Naive B cell (primary cell): ENCODE measurements at places on chromosomes 1 and 21. TPM values are rescaled to one million over a fixed set of nuclear protein-coding genes. Genes with fewer than 3 reads are reported as not detected.

DNA sequence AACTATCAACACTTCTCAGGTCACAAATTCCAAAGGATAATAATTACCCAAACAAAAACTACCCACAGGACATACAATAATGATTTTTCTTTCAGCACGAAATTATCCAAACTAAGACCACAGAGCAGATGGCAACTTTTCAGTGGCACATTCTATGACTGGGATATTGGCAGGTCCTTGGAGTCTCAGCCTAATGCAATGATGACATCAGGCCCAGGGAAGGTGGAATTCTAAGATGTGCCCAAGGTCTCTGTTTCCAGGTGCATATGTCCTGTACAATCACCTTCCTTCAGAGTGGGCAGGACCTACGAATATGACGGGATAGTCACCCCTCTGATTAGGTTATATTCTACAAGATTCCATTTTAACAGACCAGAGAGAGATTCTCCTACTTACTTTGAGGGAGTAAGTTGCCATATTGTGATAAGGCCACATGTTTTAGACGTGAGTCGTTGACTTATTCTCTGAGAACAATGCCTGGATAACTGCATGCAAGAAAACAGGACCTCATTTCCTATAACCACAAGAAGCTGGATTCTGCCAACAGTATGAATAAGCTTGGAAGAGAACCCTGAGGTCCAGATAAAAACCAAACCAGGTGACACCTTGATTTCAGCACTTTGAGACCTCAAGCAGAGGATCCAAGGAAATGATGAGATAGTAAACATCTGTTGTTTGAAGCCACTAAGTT is 69.9 kb downstream of the ZC3H11B start:
- no peaks in the 10 kb centered on the region for H3K27me3 ChIP-seq
- no peak for DNase-seq
- H3K4me1 ChIP-seq, result no peaks in the 10 kb centered on the region
- no peak overlapping the region for H3K27ac ChIP-seq
- H3K4me3 ChIP-seq, result no peak overlapping the region

- H3K36me3 ChIP-seq, result peaks cover 8% of the 10 kb centered on the region
- H3K4me1 ChIP-seq, result peaks cover 10% of the 10 kb centered on the region
- no peak overlapping the region for H3K4me3 ChIP-seq
- no peak overlapping the region for H3K27ac ChIP-seq
Measured at GRCh38 chr1:200226969-200227303, 182.9 kb downstream of the ZNF281 start.

- no peaks in the 10 kb centered on the region for H3K27me3 ChIP-seq
- DNase-seq, result no peak
- peaks cover 22% of the 10 kb centered on the region for H3K4me1 ChIP-seq
- no peak overlapping the region for H3K4me3 ChIP-seq
Measured at GRCh38 chr1:153912349-153912748, 10.4 kb downstream of the GATAD2B start.

GRCh38 chr21:36647279-36648093 is 51.4 kb upstream of the SIM2 start:
- H3K27me3 ChIP-seq, result peaks cover 23% of the 10 kb centered on the region
- no peak overlapping the region for H3K4me3 ChIP-seq
- no peak overlapping the region for H3K27ac ChIP-seq
- H3K36me3 ChIP-seq, result no peaks in the 10 kb centered on the region
- H3K4me1 ChIP-seq, result no peaks in the 10 kb centered on the region

DNA sequence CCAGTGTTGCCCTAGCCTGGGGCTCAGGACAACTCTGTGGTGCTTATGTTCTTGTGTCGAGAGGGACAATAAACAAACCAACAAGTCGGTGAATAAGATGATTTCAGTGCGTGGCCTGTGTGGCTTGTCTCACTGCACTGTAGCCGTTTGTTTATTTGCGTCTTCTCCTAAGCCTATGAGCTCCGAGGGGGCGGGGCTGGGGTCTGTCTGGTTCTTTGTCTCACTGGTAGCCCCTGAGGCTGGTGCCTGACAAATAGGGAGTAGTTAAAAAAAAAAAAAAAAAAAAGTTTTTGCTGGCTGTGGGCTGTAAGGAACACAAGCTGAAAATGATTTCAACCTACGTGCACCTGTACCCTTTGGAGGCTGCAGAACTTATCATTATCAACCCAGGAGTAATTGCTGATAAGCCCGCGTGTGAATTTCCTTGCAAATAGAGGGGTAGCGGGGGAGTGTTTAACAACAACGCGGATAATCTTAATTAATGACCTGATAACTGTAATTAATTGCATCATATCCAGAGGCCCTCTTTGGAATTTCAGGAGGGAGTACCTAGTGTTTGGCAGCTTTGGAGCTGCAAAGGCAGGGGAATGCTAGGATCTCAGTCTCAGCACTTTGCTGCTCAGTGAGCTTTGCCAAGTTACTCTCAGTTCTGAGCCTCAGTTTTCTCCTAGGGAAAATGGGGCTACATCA is 925 bp upstream of the ARHGEF10L start:
- H3K4me3 ChIP-seq, result no peak overlapping the region
- no peak for DNase-seq
- peaks cover 64% of the 10 kb centered on the region for H3K27me3 ChIP-seq
- no peaks in the 10 kb centered on the region for H3K36me3 ChIP-seq
- H3K4me1 ChIP-seq, result peaks cover 24% of the 10 kb centered on the region
- no peak overlapping the region for H3K27ac ChIP-seq

DNA sequence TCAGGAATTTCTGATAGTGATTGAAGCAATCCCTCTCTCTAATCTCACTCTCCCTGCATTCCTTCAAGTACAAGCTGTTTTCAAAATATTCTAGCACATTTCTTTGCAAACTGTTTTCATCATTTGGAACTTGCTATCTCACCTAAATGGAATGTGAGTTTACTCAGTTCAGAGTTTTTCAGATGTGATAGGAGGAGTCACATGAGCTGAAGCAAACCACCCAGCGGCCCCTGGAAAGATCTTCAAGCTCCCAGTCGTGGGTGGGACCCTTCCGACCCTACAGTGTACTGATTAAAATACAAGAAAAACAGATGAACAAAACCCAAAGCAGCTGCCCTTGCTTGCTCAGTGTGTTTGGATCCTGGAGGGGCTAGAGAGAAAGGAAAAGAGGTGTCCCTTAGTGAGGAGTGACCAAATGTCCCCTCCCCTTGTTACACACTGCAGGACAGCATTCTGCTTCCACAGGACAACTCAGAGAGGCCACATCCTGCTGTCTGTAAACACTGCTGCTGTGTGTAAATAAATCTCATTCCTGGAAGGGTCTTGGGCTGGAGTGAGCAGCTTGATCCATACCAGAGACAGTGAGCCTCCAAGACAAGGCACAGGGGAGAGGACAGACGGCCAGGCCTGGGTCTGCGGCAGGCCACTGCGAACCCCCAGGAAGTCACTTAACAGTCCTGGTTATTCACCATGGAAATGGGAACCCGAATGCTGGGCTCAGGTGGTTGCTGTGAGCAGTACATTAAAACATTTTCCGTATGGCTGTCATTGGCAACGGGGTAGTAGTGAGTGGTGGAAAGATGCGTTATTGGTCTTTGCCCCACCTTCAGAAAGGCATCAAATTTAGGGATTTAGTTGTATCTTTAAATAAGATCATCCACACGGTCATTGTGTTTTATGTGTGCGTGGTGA is 229.2 kb downstream of the RHOU start:
- no peaks in the 10 kb centered on the region for H3K36me3 ChIP-seq
- H3K27me3 ChIP-seq, result no peaks in the 10 kb centered on the region
- H3K27ac ChIP-seq, result no peak overlapping the region
- no peak for DNase-seq
- no peaks in the 10 kb centered on the region for H3K4me1 ChIP-seq

DNA sequence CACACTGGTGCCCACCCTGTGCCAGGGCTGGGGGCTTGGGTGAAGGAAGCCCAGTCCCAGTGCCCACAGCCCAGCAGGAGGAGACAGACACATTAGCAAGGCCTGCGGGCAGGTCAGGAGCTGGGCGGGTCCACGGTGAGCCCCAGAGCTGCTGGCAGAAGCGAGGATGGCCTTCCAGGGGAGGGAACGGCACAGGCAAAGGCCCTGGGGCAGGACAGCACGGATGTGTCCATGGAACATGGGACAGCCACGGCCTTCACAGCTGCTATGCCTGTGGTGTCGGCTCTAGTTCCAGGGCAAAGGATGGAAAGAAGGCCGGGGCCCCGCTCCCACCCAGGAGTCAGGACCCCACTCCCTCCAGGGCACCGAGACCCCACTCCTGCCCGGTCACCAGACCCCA is 165.0 kb upstream of the ARHGEF16 start:
- H3K4me3 ChIP-seq, result no peak overlapping the region
- H3K27ac ChIP-seq, result no peak overlapping the region
- H3K4me1 ChIP-seq, result no peaks in the 10 kb centered on the region
- H3K36me3 ChIP-seq, result no peaks in the 10 kb centered on the region
- no peak for DNase-seq
- peaks cover 6% of the 10 kb centered on the region for H3K27me3 ChIP-seq

GRCh38 chr1:200640963-200641401 is 20.4 kb upstream of the KIF14 start:
- peaks cover 4% of the 10 kb centered on the region for H3K36me3 ChIP-seq
- no peak for DNase-seq

DNA sequence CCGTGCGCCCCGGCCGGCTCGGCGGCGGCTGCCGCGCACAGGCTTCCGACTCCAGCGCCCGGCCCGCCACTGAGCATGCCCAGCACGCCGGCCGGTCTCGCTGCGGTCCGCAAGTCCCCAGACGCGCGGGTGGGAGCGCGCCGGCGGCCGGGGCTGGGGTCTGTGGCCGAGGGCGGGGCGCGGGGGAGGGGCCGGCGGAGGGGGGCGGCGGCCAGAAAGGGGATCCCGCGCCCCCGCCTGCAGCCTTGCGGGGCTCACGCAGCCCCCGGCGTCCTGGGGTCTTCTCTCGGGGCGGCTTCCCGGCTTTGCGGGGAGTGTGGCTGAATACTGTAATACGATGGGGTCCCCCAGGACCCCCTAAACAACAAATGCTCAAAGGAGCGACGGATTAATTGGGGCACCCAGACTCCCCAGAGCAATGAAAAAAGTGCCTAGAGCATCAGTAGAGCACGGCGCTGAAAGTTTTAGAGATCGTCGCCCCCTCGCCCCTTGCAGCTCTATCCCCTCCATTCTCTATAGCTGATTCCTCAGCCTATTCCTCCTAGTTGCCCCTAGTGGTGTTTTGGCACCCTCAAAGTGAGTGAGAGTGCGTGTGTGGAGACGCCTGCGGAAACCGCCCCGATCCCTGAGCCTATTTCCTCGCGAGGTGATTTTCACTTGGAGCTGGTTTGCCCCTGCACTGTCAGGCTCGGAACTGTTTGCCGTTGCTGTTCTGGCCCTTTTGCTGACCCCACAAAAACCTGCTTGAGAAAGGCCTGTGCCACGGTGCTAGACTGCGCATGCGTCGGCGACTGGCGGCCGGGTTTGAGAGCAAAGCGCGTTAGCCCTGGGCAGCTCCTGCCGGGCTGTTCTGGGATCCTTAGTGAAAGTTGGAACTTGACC is at the start of gene VAV3:
Gene VAV3 (minus strand): TSS at position 71 of the 882 bp plus-strand sequence. CDS start 311 bp downstream, outside the sequence.
- H3K4me3 ChIP-seq, result peak within 1 kb of the TSS; percentile 98
- H3K4me1 ChIP-seq, result peaks cover 32% of the 10 kb centered on the region
- DNase-seq, result peak; percentile 74
- H3K27me3 ChIP-seq, result no peaks in the 10 kb centered on the region
- no peaks in the 10 kb centered on the region for H3K36me3 ChIP-seq

- peak overlapping the region; percentile 94 for H3K27ac ChIP-seq
- no peak for DNase-seq
- H3K4me3 ChIP-seq, result peak overlapping the region; percentile 84
Measured at GRCh38 chr1:39214714-39214997, 10.2 kb downstream of the MACF1 start.

DNA sequence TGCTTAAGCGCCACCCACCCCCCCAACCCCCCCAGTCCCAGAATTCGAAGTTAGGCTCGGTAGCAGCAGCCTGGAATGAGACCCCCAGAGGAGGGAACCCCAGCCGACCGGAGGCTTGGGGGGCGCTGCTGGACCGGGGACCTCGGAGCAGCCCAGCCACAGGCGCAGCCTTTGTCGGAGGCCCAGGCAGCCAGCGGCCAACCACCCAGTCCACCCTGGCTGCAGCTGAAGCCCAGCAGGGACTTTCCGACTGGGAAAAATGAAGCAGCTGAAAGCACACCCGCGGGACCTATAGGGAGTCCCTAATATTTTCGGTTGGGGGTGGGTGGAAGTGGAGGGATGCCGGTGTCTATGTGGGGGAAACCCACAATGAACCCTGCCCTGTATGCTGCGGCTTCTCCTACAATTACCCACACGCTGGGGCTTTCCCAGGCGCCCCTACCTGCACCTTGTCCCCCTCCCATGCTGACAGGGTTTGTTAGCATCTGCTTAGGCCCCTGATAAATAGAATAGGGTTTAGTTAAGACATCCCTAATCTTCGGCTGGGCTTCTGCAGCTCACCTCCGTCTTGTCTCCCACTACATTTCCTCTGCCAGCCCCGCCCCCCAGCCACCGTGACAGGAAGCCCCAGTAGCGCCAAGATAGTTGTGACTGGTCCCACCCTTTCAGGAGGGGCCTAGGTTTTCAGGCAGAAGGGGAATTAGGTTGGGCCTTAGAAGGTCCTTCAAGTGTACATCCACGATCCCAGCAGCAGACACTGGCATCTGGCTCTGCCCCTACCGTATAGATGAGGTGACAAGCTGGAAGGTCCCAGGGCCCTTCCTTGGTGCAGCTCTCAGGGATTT is 838 bp downstream of the CCDC28B start:
- peaks cover 57% of the 10 kb centered on the region for H3K4me1 ChIP-seq
- peak; percentile 72 for DNase-seq
- peak overlapping the region; percentile 90 for H3K4me3 ChIP-seq
- peak overlapping the region; percentile 96 for H3K27ac ChIP-seq
- H3K36me3 ChIP-seq, result no peaks in the 10 kb centered on the region

GRCh38 chr1:208446271-208446691 is 202.1 kb upstream of the PLXNA2 start:
- H3K27me3 ChIP-seq, result no peaks in the 10 kb centered on the region
- H3K4me1 ChIP-seq, result no peaks in the 10 kb centered on the region
- no peaks in the 10 kb centered on the region for H3K36me3 ChIP-seq
- H3K4me3 ChIP-seq, result no peak overlapping the region
- H3K27ac ChIP-seq, result peak overlapping the region; percentile 14

GRCh38 chr21:28148400-28149064 is 844.1 kb downstream of the LTN1 start:
- H3K27me3 ChIP-seq, result no peaks in the 10 kb centered on the region
- no peak overlapping the region for H3K4me3 ChIP-seq
- no peaks in the 10 kb centered on the region for H3K36me3 ChIP-seq

DNA sequence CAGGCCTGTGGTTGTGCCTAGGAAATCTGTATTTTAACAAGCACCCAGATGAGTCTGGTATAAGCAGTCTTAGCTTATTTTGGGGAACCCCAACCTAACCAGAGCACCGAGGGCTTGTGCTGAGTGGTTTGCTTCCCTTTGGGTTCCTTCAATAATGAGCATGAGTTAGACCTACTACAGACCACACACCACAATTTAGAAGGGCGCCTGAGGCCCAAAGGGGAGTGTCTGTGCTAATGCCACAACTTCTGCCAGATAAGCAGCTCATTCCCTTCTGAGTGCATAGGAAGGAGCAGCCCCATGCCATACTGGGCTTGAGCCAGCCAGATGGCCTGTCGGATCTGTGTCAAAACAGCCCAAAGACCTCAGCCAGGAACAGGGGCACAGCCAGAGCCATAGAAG is 15.4 kb upstream of the LSS start:
- H3K36me3 ChIP-seq, result peaks cover 17% of the 10 kb centered on the region
- H3K27ac ChIP-seq, result no peak overlapping the region
- H3K4me1 ChIP-seq, result peaks cover 5% of the 10 kb centered on the region
- DNase-seq, result no peak

GRCh38 chr21:46180079-46180722 is 4.1 kb downstream of the SPATC1L start:
- no peak for DNase-seq
- H3K27me3 ChIP-seq, result peaks cover 12% of the 10 kb centered on the region
- H3K4me3 ChIP-seq, result no peak overlapping the region
- no peak overlapping the region for H3K27ac ChIP-seq

Gene WLS
- 0.78 TPM for polyA plus RNA-seq

Gene PPM1J
- polyA plus RNA-seq, result 1.2 TPM

Gene KIF14
- not detected for polyA plus RNA-seq

Gene B3GALT5
- polyA plus RNA-seq, result not detected
